Right ventricle myocardium inferior (tissue), 1 donor: ENCODE measurements at places on chromosomes 11 and 22. TPM values are rescaled to one million over a fixed set of nuclear protein-coding genes. Genes with fewer than 3 reads are reported as not detected.

DNA sequence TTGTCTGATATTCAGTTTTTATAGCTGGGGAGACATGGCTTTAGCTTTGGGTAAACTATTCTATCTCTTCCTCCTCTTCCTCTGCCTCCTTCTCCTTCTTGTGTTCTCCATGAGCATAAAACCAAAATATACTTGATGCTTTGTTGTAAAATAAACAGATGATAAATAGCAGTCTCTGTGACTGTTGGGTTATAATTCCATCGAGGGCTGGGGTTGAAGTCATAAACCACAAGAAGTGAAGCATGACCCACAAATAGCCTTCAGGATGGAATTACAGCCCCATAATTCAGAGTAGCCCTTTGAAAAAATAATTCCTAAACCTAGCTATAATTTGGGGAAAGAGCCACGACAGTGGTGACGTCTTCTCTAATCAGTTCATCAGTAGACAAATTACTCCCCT lies 177.7 kb downstream of the SNX19 start:
- no peak for DNase-seq

GRCh38 chr22:36528341-36528740 lies 625 bp downstream of the EIF3D start:
- no peak for DNase-seq

Gene PTPRCAP
- total RNA-seq = 1.7 TPM

DNA sequence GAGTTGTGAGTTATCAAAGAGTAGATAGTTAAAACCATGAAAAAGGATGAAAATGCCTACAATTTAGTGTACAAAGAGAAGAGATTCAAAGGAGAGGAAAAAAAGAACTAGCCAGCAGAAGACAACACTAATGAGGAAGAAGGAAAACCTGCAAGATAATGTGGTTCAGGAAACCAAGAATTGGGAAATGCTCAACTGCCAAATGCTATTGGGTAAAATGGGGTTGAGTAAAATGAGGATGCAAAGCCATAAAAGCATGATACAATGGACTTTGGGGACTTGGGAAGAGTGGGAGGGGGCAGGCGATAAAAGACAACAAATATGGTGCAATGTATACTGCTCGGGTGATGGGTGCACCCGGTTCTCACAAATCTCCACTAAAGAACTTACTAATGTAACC lies 7.6 kb upstream of the OR52K2 start:
- DNase-seq = no peak

- no peak for DNase-seq
Observed at GRCh38 chr11:120381401-120381800, 45.2 kb downstream of the ARHGEF12 start.
